ENCODE measurements at places on chromosomes 3 and 15.
A peak's percentile ranks its signal among the peaks of the same experiment; 100 is the strongest.

GRCh38 chr15:83652626-83653204 is 1.2 kb upstream of the ADAMTSL3 start:
- DNase-seq: no peak

- DNase-seq: no peak
Observed at GRCh38 chr3:158419820-158420653, 151.0 kb upstream of the MLF1 start.

GRCh38 chr3:178699810-178700209 is 163.6 kb downstream of the KCNMB2 start:
- DNase-seq: no peak

- DNase-seq: no peak
Observed at GRCh38 chr3:152219216-152219615, 49.5 kb upstream of the MBNL1 start.

GRCh38 chr3:52196977-52197376 is 983 bp upstream of the ALAS1 start:
- no peak for DNase-seq

DNA sequence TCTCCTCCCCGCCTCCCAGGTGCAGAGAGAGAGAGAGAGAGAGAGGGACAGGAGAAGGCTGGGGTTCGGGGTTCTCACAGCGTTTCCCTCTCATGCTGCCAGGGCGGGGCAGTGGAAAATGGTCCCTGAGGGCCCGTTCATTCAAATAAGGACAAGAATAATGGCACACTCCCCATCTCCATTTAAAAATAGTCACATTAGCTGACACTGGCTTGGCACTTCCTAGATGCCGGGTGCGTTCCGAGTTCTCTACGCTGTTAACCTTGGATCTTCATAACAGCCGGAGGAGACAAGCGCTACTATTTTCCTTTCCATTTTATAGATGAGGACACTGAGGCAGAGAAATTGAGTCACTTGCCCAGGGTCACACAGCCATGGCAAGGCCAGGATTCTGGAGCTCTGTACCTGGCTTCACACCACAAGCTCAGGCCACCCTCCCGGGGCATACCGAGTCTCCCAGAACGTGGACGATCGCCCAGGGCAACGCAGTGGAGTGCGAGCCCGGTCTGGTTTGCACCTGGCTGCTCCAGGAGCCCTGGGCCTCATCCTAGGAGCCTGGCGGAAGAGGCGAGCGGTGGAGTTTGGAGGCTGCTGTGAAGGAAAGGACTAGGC is 608 bp upstream of the SLC6A6 start:
- DNase-seq: no peak

DNA sequence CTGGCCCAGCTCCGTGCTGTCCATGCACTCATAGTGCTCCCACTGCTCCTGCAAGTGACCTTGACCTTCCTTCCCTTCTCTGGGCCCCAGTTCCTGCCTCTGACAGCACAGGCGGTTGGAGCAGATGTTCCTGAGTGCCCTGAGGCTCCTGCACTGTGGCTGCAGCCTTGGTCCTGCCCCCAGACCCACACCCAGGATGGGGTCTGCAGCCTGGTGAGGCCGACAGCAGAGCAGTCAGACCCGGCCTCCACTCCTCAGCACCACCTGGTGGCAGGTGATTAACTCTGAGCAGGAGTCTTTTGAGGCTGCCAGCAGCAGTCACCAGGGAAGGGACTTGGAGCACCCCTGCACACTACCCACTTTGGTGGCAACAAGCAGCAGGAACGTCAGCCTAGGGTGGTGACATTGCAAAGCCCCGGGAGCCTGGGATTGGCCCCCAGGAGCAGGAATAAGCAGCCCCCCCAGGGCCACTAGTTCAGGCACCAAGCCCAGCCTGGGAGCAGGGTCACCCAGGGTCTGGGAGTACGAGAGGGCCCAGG is 64.6 kb downstream of the CYP11A1 start:
- peak; percentile 83 for DNase-seq

- DNase-seq: no peak
Observed at GRCh38 chr3:153162513-153163392, 727 bp downstream of the RAP2B start.

DNA sequence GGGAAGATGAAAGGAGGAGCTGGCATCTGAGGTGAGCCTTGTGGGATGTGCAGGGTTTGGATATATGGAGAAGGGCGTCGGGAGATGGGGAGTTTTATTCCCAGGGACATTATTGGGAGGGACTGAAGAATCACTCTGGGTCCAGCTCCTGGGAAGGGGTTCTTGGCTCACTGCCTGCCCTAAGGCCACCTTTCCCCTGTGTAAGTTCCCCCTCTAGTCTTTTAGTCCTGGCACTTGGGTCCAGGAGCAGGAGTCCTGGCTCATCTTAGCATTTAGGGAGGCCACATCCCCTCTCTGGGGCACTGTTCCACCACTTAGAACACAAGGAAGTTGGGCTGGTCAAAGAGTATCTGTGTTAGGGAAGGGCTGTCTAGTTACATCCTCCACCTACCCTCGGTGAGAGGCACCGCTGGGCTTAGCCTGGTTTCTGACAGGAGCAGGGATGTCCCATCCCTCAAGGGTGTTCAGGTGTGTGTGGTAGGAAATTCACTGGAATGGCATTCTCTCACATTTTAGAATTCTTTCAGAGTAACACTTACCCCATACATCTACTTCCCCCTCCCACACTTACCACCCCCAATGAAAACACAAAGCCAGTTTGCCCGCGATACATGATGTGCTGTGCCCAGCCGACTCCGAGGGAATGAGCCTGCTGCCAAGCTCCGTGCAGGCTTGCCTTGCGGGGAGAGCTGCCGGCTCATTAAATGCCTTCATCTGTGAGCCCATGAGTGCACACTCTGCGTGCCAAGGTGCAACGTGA is 86.7 kb downstream of the FAM43A start:
- no peak for DNase-seq

DNA sequence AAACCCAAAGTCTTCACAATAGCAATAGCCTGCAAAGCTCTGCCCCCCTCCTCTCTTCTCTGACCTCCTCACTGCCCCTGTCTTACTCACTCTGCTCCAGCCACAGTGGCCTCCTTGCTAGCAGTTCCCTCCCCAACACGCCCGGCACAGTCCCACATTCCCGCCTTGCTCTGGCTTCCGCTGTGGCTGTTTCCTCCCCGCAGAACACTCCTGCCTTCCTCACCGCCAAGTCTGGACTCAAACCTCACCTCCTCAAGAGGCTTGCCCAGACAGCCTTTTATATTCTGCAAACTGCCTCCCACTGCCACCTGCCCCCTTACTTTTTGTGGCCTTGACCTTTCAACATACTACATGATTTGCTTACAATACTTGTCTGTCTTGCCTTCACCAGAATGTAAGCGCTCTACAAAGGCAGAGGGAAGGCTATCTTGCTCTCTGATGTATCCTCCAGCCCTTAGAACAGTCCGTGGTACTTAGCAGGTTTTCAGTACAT is 406 bp upstream of the MPI start:
- DNase-seq: no peak

GRCh38 chr3:40328374-40328773 is 18.9 kb downstream of the EIF1B start:
- no peak for DNase-seq

DNA sequence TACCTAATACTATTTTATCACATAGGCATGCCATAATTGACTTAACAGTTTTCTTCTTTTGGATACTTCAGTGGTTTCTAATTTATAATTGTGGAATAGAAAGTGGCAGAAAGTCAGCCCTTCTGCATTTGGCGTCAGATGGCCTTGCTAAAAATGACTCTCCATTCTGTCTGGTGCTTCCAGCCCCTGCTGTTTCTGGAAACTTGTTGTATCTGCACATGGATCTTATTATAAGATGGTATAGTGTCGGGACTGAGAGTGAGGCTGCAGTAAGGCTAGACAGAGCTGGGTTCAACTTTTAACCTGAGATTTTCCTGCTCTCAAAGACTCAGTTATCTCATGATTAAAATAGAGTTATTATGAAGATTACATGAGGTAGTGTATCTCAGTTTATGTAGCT is 74.8 kb upstream of the WDR72 start:
- no peak for DNase-seq

GRCh38 chr15:75666823-75667501 is 19.2 kb downstream of the SNX33 start:
- DNase-seq: no peak

- no peak for DNase-seq
Observed at GRCh38 chr15:101568309-101568708, 78.8 kb upstream of the PCSK6 start.

DNA sequence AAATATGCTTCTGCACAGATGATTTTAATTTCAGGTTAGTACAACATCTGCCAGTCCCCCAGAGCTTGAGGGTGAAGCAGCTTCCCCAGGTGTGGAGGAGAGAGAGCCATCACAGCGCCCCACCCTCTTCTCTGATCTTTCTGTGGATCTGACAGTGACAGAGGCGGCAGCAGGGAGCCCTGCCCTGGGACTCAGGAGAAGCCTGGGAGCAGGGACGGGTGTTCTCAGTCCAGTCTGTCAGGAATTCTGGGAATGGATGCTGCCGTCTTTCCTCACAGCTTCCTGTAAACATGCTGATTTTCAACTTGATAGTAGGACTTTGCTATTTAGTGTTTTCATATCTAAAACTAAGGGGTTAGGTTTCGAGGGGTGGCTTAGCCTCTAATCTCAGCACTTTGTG is 11.4 kb upstream of the RAB8B start:
- DNase-seq: no peak

DNA sequence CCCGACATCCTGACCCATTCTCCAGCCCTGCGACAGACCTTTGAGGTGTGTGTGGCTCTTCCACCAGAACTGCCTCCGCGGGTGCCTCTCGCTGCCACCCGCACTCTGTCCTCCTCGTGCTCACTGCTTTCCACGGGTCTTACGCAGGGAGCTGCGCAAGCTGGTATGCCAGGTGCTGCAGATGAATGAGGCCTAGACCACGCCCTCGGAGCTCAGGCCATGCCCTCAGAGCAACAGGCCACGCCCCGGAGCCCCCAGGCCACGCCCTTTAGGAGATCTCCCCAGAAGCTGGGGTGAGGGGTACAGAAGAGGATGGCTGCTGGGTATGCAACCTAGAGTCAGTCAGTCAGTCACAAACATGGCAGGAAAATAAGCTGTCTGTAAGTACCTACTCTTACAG is 300.3 kb downstream of the GABRG3 start:
- no peak for DNase-seq

- no peak for DNase-seq
Observed at GRCh38 chr3:33461097-33461496, 20.9 kb upstream of the UBP1 start.

DNA sequence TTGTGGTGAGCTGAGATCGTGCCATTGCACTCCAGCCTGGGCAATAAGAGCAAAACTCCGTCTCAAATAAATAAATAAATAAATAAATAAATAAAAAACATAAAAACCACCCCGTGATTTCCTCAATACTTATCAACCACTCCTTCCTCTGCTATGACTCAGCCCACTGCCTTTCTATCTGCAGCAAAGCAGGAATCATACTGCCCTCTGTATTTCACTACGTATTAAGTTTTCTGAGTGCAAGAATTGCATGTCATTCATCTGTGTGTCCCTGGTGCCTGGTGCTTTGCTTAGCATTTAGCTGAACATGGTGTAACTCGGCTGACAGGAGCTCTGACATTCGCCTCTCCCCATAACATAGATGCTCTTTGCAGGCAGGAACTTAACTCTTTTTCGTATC is 7.1 kb downstream of the LSG1 start:
- no peak for DNase-seq

DNA sequence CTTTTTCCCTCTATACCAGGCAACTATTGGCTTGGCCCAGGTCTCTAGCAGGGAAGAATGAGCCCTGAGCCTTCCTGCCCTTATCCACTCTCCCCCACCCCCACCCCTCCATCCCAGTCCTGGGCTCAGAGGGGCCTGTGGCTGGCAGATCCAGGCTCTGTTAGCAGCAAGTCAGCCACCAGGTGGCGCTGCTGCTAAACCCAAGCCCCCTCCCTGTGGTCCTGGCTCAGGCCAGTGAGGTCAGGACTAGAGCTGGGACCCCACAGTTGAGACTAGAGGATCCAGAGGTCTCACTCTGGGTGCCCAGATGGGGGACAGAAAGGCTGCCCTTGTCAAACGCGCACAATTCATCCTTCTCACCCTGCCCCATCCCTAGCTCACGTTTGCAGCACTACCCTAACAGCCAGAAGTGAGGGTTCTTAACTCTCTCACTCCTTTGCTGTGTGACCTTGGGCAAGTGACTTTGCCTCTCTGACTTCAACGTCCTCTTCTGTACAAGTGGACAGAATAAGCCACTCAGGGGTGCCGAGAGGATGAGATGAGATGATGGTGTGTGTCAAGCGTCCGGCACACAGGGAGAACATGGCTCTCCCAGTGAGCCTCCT is 46.8 kb upstream of the SLC6A1 start:
- peak; percentile 87 for DNase-seq

DNA sequence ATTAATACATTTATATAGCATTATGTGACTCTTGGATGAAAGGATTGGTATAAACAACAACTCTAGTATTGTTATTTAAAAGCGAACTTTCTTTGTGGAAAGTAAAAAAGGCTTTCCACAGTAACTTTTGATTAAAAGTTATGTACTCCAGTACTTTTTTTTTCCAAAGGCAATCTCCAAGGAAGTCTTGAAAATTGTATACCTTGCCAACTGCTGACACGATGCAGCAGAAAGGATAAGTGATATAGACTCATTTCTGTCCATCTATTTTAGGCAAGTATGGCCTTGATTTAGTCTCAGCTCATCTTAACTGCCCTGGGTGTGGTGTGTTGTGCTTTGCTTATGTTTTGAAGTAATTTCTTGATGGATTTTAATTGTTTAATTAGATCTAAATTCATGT is 79.7 kb downstream of the OTOL1 start:
- no peak for DNase-seq

DNA sequence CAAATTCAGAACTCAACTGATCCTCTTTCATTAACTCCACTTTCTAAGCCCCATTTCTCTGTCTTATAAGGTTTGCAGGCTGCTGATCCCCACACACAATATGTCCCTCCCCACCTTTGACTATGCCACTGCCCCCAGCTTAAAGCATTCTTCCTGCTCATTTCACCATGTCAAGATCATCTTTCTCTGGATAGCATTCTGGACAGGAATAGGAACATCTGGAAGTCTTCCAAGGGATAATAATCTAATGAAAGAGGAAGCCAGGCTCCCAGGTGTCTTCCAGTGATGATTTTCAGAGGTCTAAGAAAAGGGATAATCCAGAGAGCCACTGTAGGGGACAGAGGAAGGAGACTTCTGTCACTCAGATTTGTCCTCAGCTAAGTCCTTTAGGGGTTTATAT is 54.6 kb upstream of the GALNT15 start:
- no peak for DNase-seq

GRCh38 chr15:55853134-55853533 is 110.2 kb upstream of the PRTG start:
- DNase-seq: no peak

GRCh38 chr3:10556312-10556711 is 50.9 kb upstream of the ATP2B2 start:
- no peak for DNase-seq
